Fibroblast of skin of left quadriceps (primary cell): ENCODE measurements at places on chromosomes 16 and 17.
A peak's percentile ranks its signal among the peaks of the same experiment; 100 is the strongest.

DNA sequence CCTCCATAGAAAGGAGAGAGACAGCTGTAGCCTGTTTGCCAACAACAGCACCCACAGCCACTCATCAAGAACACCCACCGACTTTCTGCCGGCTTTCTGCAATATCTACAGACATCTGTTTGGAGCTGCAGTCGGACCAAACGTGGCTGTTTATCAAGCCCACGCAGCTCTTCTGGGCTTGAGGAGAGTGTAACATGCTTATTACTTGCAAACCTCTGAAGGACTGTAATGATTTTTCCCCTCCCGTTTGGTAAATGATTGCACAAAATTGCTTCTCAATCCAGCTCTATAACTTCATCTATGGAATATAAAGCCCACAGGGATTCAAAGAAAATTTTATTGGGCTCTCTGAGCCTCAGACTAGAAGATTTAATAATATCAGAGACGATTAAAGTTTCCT, 100.5 kb downstream of the VAT1L start:
- DNase-seq = no peak

- DNase-seq = no peak
Observed at GRCh38 chr17:12666718-12667117, 1.0 kb downstream of the MYOCD start.

- no peak for DNase-seq
Observed at GRCh38 chr16:50007744-50008143, 17.3 kb upstream of the CNEP1R1 start.

- DNase-seq = no peak
Observed at GRCh38 chr17:75654176-75654575, 12.8 kb downstream of the RECQL5 start.

DNA sequence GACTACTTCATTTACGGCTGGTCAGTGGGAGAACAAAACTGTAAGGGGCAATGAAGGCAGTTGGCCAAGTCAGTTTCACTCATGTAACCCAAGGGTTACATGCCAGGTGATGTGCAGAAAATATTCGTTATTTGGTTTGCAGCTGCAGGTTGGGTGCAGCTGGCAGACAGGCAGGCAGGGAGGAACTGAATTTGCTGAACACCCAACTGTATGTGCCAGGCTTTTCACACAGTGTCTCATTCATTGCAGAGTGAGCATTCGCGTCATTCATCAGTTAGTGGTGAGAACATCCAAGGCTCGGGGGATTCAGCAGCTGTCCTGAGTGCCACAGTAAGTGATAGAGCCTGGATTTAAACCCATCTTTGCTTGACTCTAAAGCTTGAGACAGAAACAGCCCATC, 59.7 kb downstream of the ABCC6 start:
- DNase-seq = no peak

DNA sequence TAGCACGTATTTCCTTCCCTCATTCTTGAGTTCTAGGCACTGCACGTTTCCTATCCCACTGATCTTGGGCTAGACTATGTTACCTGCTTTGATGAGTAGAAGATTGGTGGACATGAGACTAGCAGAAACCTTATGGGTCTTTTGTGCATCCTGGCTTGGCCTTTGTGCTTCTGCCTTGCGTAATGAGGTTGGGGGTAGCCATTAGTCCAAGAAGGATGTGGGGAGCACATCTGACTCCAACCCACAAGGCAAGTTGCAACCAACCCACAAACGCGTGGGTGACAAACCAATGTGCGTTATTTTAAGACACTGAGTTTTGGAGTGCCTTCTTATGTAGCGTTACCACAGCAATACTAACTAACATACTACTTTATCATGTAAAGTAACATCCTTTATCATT, 180.4 kb upstream of the IRX5 start:
- no peak for DNase-seq

GRCh38 chr17:60554377-60554788, 28.3 kb upstream of the APPBP2 start:
- DNase-seq = peak; percentile 80

- DNase-seq = no peak
Observed at GRCh38 chr17:194828-195602, 13.6 kb upstream of the DOC2B start.

GRCh38 chr16:87701505-87701921, 64.3 kb downstream of the KLHDC4 start:
- no peak for DNase-seq

DNA sequence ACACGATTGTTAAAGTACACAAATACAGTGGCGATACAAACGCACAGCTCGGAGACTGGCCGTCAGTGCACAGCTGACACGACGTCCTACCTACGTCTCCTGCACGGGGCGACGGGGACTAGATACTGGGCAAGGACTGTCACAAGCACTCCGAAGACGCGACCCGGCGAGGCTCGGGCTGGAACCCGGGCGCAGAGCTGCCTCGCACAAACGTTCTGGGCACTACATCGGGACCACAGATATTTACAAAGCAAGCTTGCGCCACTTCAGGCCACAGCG, 13.8 kb downstream of the SLC16A3 start:
- no peak for DNase-seq

DNA sequence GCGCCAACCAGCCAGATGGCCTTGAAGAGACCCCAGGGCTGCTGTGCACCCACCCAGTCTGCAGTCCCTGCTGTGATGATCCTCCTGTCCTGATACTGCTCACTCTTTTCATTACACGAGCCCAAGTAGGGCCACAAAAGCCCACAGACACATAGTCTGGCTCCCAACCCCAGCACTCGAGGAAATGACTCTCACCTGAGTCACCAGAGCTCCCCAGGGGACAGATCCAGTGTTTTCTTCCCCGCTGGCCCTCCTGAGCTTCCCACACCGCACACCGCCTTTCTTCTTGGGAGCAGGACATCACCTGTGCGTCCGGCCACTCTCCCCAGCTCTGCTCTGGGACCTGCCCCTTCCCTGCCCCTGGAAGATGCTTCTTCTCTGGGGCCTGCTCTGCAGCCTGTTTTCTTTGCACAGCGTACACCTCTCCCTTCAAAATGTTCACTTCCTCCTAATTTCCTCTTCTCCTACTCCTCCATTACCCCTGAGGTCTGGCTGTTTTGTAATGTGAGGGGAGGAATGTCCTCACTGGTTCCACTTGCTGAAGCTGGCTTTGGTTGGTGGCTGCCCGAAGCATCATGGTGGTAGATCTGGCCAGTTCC, 2.0 kb upstream of the SCN4A start:
- DNase-seq = no peak

GRCh38 chr17:45370949-45371413, 54.2 kb upstream of the MAP3K14 start:
- DNase-seq = no peak

DNA sequence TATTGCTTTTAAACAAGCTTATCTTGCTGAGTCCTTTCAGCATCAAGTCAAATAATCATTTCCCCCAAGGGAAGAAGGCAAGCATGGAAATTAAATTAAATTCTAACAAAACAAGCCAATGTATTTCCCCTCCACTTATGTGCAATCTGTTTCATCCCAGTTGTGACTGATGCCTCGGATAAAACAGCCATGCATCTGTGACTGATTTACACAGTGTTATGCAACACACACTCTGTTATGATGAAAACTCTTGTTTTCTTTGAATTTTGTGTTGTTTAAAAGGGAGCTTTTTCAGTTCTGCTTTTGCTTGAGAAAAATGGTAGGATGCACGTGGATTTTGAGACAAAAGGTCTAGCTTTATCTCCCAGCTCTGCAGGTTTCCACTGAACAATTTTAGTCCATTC, 32.6 kb downstream of the TMEM100 start:
- no peak for DNase-seq

DNA sequence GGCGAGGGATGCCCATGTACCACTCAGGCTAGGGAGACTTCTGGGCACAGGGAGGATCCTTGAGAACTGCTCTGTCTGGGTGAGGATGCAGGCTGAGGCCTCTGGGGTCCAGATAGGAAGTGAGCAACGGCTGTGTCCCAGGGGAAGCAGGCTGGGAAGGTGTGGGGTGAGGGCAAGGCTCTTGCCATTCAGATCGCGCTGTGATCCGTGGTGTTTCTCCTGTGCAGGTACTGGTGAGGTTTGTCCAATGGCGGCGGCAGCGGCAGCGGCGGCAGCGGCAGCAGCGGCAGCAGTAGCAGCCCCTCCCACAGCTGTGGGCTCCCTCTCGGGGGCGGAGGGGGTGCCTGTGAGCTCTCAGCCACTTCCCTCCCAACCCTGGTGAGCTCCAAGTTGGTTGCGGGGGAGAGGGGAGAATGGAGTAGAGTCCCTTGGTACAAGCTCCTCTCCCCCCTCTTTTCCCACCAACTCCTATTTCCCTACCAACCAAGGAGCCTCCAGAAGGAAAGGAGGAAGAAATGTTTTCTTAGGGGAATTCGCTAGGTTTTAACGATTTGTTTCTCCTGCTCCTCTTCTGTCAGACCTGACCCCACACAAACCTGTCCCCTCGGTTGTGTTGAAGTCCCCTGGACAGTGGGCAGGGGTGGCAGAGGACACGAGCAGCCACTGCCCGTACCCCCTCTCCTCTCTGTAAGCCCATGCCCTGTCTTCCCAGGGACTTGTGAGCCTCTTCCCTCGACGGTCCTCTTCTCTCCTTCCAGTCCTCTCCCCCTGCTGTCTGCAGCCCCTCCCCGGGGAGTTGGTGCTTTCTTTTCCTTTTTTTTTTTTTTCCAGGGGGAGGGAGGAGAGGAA, 1.9 kb upstream of the PRRT2 start:
- no peak for DNase-seq

DNA sequence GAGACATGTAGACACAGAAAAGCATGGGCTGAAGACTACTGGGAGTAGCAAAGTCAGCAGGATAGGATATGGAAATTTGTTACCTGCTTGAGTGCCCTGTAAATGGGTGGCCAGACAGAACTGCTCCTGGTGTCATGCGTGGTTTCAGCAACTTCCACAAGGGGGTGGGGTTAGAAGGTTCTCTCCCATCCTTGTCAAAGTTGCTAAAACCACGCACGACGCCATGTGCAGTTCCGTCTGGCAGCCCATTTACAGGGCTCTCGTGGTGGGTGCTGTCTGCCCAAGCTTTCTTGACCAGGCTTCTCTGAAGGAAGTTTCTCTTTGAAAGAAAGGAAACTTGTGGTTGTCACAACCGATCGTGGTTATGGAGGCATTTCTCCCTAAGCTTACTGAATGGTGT, 6.9 kb upstream of the DBNDD1 start:
- DNase-seq = no peak

- no peak for DNase-seq
Observed at GRCh38 chr16:27113341-27113841, 46.7 kb downstream of the C16orf82 start.

DNA sequence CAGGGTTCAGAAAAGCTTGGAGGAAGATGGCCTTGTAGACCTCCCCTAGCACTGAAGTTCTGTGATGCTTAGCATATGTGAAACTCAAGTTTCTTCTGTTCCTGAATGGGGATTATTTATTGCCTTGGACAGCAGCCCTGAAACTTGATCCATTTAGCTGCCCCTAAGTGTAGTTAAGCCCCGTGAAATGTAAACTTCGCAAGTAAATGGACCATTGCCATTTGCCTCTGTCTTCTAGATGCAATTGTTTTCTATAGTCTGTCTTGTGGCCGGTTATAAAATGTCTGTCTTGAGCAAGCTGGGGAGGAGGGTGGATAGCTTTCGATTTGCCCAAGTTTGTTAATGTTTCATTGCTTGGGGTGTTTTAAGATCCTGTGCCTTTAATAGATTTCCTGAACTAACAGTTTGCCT, 261.8 kb downstream of the CDH13 start:
- DNase-seq = peak; percentile 93

GRCh38 chr16:49103298-49103697, 178.3 kb downstream of the CBLN1 start:
- DNase-seq = no peak

DNA sequence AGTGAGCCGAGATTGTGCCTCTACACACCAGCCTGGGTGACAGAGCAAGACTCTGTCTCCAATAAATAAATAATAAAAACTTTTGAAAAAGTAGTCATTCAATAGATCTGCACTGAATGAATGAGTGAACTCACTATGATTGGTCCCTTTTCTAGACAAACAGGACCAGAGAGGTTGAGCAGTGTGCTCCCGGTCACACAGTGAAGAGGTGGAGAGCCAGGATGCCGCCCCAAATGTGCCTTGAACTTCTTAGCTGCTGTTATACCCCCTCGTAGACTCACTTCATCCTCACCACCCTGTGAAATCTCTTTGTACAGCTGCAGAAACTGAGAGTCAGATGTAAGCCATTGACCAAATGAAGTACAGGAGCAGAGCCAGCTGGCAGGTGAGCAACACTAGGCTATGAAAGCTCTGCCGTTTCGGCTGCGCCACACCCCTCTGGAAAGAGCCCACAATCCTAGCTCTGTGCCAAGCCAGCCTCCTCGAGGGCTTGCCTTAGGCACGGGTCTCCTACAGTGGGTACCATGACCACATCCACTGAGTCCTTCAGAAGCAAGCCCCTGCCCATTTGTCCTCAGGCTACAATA, 7.8 kb upstream of the KIAA0513 start:
- DNase-seq = no peak

DNA sequence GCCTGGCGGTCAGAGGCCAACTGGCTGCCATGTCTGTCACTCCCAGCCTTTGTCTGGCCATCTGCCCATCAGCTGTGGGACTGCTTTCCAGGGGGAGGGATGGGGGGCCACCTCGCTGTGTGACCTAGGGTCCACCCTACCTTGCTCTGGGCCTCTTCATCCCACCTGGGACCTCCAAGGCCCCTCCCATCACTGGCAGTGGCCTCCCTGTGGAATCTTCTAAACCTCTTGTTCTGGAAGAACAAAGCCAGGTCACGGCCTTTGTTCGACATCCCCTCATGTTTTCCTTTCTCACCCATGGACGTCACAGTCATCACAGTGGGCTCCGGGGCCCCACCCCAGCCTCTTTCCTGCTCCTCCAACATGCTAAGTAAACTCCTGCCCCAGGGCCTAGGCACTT, 24.0 kb downstream of the SPNS2 start:
- no peak for DNase-seq

DNA sequence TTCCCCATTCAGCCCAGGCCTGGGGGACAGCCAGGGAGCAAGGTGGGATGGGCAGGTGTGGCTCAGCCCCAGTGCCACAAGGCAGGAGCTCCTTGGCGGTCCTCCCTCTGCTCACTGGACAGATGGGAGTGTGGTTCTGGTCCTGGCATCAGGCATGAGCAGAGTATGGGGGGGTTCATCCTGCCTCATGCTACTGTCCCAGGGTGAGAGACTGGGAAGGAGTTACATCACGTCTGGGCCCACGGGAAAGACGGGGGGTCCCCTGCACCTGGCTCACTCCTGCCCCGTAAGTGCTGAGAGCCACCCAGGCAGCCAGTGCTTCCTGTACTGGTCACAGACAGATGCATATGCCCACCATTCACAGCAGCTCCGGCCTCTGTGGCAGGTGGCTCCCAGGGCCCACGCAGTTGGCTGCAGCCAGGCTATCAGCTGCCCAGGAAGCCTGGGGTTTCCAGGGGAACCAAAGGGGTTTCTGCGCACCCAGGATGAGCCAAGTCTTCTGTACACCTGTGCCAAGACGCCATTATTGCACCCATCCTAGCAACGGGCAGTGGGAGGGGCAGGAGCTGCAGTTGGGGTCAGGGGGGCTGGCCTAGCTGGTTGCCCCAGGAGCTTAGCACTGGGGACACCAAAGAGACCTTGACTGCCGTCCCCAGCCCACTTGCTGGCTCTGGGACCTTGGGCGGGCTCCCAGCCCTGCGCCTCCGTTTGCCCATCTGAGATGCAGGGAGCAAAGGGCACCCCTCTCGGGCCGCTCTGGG, 1.9 kb downstream of the BAIAP3 start:
- no peak for DNase-seq
